Ureter (tissue), 1 donor: ENCODE measurements at places on chromosomes 3 and 15. TPM values are rescaled to one million over a fixed set of nuclear protein-coding genes. Genes with fewer than 3 reads are reported as not detected.

DNA sequence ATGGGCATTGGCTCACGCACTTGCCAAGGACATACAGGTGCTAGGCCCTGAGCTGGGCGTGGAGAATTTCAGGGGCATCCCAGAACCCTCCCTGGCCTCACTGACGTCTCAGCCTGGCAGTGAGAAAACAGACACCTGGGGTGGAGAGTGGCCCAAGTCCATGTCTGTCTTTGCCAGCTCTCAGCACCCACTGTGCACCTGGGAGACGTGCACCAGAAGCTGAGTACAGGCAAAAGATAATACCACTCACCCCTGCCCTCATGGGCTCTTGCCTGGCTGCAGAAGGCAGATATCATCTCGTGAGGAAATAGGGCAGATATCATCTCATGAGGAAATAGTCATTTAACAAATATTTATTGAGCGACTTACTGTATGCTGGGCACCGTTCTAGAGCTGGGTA, 8.0 kb downstream of the LOXL1 start:
- no peak for DNase-seq

The TKT gene
- 194 TPM for total RNA-seq

- peak; percentile 56 for DNase-seq
These were observed 196.0 kb upstream of the TOPAZ1 start for GRCh38 chr3:44045476-44046275.

GRCh38 chr3:179829401-179829800, 176.6 kb downstream of the USP13 start:
- DNase-seq, result no peak

The RAD51 gene
- 0.68 TPM for total RNA-seq

DNA sequence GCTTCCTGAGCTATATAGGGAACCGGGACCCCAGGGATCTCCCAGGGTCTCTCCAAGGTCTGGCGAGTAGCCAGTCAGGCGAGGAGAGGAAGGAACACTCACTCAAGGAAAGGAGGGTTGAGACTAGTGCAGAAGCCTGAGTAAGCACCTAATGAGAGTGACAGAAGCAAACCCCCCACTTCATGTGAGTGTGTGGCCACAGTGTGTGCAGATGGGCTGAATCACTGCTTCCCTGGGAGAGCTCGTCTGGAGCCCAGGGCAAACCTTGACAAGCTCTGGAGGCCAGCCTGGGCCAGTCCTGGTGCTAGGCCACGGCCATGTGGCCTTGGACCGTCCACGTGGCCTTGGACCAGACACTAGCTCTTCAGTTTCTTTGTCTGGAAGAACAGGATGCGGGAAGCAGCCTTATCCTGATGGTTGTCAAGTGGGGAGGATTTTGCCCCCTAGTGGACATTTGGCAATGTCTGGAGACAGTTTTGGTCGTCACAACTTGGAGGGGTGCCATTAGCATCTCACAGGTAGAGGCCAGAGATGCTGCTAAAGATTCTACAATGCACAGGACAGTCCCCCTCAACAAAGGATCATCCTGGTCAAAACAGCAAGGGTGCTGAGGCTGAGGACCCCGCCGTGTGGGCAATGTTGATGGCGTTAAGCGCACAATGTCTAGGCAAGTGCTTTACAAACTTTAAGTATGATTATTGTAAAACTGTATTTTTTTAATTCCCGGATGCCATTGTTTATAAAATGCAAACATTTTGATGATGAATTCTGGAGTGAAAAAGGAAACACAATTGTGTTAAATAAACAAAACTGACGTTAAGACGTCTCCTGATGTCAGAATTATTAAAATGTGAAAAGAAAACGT, 34.8 kb upstream of the CTSH start:
- peak; percentile 78 for DNase-seq

DNA sequence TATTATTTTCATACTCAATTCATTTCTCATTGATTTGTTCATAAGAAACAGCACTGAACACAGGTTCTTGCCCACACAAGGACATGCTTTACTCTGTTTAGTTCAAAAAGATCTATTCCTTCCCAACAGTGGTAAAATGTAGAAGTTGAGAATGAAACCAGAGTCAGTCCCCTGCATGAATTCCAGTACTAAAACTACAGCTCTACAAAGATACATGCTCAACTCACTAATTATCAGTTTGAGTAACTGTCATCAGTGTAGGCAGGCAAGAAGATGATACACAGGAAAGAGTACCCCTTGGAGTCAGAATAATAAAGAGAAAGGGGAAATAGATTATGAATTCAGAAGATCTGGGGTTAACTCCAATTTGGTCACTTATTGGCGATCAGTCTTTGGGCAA, 43.2 kb downstream of the NR2E3 start:
- no peak for DNase-seq

DNA sequence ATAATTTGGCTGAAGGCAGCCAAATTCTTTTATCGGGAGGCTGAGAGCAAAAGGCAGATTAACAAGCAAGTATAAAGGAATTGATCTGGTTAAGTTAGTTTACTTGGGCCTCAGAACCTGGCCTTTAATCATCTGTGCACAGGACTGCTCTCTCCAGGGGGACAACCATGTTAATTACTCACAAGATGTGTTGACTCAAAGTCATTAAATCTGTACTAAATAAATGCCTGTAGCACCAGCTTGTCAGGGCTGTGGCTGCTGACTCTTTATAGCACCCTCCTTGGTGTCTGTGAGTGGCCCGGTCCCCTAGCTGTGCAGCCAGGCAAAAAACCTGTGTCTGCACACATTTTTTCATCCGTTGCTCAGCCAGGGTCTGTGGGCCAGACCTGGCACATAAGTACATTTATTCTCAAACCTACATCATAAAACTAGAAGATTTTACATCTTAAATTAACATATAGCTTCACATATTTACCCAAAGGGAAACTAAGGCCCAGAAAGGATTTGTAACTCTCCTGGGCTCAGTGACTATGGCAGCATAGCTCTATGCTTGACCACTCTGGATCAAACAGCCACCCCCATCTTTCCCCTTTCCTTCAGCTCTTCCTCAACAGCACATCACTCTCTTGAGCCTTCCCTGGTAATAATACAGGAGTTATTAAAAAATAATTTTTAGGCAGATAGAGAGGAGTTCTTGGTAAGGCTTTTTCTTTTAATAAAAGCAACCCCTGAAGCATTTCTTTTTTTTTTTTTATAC, 51.4 kb downstream of the NCEH1 start:
- DNase-seq, result no peak
